ENCODE measurements at places on chromosomes 4 and X.

- DNase-seq = peak; percentile 15
These were observed 896 bp downstream of the KDR start for GRCh38 chr4:55124322-55125076.

GRCh38 chrX:397575-397974 lies 10.9 kb upstream of the PPP2R3B start:
- DNase-seq = no peak

DNA sequence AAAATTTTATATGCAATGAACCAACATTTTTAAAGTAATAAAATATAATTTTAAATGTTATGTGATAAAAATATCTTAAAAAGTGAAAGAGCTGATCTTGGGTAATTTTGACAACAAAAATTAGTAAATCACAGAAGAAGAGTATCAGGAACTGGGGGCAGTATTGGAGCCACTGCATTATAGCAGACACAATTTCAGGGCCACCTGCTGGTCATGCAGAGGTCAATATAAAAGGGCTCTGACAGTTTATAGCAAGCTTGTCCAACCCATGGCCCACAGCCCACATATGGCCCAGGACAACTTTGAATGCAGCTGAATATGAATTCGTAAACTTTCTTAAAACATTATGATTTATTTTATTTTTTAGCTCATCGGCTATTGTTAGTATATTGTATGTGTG lies 13.0 kb upstream of the LEF1 start:
- no peak for DNase-seq

DNA sequence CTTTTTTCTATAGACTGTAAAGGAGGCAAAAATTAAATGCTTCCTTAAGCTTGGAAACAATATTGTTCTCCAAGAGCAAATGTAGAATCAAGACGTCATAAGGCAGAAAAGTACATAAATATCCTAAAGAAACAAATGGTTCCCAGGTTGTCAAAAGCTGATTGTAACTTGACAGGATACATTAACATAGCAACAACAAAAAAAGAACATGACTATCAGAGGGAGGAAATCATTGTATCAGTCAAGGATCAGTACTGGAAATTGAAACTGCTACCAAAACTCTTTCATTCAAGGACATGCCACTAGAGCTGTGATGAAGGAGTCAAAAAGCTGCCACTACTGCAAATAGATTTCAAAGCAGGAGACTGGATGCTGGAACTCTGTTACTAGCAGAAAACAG lies 168.3 kb downstream of the BTC start:
- DNase-seq = no peak

- DNase-seq = no peak
These were observed 67.1 kb downstream of the DOCK11 start for GRCh38 chrX:118562582-118563164.

DNA sequence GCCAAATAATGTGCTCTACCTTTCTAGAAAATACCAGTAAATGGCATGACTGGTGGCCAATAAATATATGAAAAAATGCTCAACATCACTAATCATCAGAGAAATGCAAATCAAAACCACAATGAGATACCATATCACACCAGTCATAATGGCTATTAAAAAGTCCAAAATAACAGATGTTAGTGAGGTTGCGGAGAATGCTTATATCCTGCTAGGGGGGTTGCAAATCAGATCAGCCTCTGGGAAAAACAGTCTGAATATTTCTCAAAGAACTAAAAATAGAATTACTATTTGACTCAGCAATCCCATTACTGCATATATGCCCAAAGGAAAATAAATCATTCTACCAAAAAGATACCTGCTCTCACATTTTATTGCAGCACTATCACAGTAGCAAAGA lies 115.1 kb downstream of the RASGEF1B start:
- no peak for DNase-seq

GRCh38 chr4:17448689-17449088 lies 63.2 kb downstream of the QDPR start:
- DNase-seq = no peak

- DNase-seq = no peak
These were observed 123.5 kb downstream of the IL15 start for GRCh38 chr4:141759796-141760425.

DNA sequence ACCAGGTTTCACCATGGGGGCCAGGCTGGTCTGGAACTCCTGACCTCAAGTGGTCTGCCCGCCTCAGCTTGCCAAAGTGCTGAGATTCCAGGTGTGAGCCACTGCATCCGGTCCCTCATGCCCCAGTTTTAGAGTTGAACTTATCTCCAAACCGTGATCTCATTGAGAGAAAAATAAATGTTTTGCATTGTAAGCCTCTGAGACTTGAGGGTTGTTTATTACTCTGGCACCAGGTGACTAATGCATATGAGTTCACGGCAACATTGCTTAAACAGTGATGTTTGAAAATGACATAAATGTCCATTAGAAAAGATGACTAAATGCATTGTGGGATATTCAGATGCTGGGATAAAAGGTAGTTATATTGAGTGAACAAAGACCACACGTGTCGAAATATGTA lies 22.9 kb upstream of the FAT1 start:
- no peak for DNase-seq

DNA sequence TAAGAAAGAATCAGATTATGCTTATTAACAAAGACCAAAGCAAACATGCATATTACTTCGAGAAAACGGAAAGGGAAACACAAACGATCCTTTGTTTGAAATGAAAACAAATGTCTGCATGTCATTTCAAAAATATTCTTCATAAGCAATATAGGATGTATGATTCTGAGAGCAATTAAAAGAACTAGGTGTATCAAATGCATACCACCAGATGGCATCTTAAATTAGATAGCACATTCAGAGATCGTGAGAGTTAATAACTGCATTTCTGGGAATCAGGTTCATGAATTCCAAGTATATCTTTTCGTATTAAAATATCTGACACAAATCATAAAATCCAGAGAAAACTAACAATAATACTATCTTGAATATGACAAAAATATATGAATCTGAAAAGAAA lies 159.5 kb downstream of the PPP3CA start:
- DNase-seq = no peak

DNA sequence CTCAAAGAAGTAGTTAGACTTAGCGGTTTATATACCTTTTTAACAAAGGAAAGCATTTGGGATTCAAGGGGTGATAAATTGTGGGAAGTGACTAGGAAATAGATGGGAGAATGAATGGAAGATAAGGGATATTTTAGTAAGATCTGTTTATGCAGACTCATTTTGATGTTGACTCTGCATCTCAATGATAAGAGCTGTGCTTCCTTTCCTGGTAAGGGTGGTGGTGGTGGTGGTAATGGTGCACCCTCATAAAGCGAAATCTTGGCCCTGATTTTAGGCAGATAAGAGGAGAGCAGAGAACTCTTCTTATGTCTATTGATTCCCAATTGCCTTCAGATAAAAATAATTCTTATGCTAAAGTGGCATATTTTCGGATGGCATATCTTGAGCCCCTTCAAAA lies 197.1 kb downstream of the SPRY1 start:
- DNase-seq = no peak

- no peak for DNase-seq
These were observed 7.3 kb upstream of the DAPP1 start for GRCh38 chr4:99809326-99809725.

Data from D341Med (cell line).